ENCODE measurements at places on chromosomes 1 and 21.
A peak's percentile ranks its signal among the peaks of the same experiment; 100 is the strongest.

GRCh38 chr1:204746838-204747442, 61.4 kb upstream of the LRRN2 start:
- DNase-seq, result peak; percentile 24

GRCh38 chr1:4678066-4678717, 23.8 kb downstream of the AJAP1 start:
- DNase-seq, result no peak

- DNase-seq, result peak; percentile 21
Observed at GRCh38 chr21:16040601-16041000, 310.8 kb downstream of the USP25 start.

DNA sequence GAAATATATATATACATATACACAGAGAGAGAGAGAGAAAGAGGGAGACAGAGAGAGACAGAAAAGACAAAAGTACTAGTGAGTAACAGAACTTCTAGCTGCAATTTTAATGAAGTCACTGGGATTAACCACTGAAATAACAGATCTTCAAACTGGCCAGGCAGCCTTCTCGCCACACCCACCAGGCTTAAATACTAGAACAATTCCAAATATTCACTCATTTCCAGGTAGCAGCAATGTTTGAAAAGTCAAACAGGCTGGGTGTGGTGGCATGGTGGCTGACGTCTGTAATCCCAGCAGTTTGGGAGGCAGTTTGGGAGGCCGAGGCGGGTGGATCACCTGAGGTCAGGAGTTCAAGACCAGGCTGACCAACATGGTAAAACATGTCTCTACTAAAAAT, 5.2 kb downstream of the PRDX1 start:
- DNase-seq, result no peak

DNA sequence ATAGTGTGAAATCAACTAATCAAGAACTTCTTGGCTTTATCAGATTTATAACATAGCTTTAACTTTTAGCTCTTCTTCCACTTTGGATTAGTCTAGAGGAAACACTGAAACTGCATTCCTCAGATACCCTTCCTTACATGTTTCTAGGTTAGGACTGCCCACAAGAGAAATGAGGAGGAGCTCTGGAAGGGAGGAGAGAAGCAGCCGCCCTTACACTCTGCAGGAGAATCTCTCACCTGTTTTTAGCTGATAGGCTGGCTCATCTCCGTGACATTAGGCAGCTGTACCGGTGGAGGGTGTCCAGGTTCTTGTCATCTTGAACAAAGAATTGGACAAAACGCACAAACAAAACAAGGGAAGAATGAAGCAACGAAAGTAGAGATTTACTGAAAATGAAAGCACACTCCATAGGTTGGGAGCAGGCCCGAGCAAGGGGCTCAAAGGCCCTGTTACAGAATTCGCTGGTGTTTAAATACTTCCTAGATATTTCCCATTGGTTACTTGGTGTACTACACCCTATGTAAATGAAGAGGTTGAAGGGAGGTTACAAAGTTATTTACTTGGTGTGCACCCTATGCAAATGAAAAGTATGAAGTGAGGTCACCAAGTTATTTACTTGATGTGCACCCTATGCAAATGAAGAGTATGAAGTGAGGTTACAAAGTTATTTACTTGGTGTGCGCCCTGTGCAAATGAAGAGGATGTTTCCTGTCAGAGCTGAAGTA, 524.9 kb upstream of the CHRM3 start:
- DNase-seq, result no peak

DNA sequence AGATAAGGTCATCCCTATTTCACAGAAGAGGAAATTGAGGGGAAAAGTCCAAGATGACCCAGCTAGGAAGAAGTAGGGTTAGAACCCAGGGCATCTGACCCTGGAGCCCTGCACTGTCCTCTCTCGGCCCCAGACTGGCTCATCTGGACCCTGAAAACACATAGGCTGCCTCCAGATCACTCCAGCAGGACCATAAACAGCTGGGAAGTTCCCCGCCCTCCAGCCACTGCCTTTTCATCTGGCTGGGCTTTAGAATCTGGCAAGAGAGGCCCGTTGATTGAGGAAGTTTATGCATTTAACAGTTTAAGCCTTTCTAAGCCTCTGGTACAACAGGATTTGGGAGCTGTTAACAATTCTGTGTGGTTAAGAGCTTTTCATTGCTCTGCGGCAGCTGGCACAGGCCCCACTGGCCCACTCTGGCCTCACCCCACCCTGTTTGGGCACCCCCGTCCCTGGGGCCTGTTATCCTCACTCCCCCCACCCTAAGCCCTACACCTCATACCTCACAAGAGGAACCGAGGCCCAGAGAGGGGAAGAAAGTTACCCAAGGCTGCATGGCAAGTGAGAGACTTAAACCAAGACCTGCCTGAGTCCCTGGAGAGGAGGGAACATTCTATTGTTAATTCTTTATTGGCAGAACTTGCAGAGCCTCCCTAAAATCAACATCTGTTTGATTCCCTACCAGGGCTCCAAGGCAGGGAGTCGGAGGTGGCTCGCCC, 84.2 kb downstream of the EPHB2 start:
- DNase-seq, result no peak

GRCh38 chr1:9530320-9530719, 8.9 kb upstream of the SLC25A33 start:
- no peak for DNase-seq

- DNase-seq, result peak; percentile 2
Observed at GRCh38 chr1:58165073-58165472, 381.5 kb downstream of the OMA1 start.

- peak; percentile 44 for DNase-seq
Observed at GRCh38 chr1:81007024-81007423, 793.7 kb upstream of the ADGRL2 start.

DNA sequence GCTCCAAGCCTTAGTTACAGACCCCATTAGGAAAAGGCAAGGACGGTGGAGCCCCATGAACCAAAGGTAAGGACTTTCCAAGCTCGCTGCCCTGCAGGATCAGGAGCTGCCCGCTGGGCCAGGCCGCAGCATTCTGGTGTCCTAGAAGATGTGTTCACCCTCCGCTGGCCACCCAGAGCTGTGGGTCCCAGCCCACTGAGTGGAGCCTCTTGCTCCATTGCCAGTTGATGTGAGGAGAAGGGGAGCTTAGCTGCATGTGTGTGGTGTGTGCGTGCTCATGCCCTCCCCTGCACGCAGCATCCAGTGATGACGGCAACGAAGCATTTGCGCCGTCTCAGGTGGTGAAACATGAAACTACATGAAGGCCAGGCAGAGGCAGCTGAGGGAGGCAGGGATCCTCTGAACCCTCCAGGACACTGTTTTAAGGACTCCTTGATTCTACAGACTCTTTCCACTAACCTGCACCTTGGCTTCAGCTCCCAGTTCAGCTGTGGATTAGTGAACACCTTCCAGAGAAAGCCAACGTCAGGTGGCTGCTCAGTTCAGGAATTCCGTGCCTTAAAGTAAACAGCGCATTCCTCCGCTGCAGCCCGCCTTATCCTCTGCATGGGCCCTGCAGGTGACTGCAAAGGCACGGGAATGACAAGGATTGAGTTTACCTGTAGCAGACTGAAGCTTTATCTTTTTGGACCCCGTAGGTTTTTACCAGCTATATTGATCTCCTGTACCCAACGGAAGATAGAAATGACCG, 48.7 kb downstream of the SMYD2 start:
- no peak for DNase-seq

DNA sequence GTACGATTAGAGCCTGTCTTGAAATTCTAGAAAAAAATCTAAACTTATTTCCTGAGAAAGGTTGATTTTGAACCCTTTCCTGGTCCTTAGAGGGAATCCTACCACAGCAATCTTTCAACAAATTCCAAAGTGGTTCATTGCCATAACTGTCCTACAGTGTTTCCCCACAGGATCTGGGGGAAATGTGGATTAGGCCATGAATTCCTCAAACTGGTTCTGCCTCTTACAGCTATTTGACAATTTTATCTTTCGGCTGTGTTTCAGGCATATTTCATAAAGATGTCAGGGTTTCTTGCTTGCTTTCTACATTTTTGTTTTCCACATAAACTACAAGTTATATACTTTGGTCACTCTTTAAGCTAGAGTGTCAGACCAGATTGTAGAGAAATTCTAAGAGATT, 544 bp upstream of the ZP4 start:
- no peak for DNase-seq

DNA sequence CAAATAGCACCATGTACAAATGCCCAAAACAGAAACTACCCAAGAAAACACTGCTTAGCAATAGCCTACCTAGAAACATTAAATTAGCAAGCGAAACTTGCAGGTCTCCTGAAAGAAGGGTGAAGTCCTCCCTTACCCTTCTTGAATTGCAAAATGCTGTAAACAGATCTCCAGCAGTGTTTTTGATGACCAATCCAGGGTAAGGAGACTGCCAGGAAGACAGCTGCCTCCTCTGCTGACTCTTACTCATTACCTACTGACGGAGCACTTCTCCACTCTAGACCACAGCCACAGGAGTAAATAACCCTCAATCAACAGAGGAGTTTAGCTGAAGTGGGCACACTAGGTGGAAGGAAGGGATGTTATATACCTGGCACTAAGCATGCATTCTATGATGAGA, 32.2 kb upstream of the GADD45A start:
- DNase-seq, result peak; percentile 14

DNA sequence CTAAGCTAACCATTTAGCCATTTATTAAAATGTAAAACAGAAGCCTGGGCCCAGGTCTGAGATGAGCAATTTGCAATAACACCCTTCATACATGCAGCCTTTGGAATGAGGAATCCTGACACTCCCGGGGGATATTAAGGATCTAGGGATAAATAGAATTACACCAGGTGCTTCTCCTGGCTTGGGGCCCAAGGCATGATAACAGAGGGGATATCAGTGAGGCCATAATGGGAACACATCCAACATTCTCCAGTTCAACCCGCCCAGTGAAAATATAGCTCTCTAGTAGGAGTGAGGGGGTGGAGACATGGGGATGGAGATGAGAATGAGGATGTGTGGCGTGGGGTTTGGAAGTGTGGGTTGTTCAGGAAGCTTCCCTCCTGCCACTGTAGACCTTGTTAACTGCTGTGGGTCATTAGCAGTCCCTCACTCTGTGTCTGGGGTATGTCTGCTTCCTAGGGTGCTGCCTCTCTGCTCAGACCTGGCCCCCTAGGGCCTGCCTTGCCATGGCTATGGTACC, 57.9 kb upstream of the KANK4 start:
- no peak for DNase-seq

GRCh38 chr1:30748098-30748698, 9.4 kb downstream of the LAPTM5 start:
- peak; percentile 35 for DNase-seq

DNA sequence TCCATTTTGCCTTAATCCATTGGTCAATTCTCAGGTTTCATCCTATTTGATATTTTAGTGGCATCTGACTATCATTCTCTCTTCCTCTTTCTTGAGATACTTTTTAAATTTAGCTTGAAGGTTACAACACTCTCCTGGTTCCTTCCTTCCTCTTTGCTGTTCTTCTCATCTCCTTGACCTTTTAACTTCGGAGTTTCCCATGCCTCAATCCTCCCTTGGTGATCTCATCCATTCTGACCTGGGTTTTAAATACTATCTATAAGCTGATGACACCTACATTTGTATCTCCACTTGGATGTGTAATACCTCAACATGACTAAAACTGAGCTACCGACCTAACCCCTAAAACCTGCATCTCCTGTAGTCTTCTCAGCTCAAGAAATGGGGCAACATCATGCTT, 4.8 kb upstream of the ZNF687 start:
- DNase-seq, result no peak

DNA sequence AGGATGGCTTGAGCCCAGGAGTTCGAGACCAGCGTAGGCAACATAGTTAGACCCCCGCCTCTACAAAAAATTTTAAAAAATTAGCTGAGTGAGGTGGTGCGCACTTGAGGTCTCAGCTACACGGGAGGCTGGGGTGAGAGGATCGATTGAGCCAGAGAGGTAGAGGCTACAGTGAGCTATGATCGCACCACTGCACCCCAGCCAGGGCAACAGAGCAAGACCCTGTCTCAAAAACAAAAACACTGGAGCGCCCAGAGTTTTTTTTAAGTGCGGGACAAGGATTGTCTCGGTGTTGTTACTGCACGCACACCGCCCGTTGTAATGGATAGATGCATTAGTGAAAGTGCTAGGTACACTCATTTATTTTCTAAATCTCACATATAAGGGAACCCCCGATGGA, 37.1 kb downstream of the PIK3CD start:
- no peak for DNase-seq

- DNase-seq, result no peak
Observed at GRCh38 chr1:165355977-165356811, at the start of gene LMX1A. LMX1A (minus strand) TSS chr1:165356715; CDS start chr1:165355559, 1,156 bp downstream.

- no peak for DNase-seq
Observed at GRCh38 chr1:109190189-109190588, 23.5 kb upstream of the SARS1 start.

- peak; percentile 76 for DNase-seq
Observed at GRCh38 chr1:85320371-85321131, 44.1 kb upstream of the BCL10 start.

GRCh38 chr1:160045653-160046052, 13.9 kb upstream of the PIGM start:
- no peak for DNase-seq

DNA sequence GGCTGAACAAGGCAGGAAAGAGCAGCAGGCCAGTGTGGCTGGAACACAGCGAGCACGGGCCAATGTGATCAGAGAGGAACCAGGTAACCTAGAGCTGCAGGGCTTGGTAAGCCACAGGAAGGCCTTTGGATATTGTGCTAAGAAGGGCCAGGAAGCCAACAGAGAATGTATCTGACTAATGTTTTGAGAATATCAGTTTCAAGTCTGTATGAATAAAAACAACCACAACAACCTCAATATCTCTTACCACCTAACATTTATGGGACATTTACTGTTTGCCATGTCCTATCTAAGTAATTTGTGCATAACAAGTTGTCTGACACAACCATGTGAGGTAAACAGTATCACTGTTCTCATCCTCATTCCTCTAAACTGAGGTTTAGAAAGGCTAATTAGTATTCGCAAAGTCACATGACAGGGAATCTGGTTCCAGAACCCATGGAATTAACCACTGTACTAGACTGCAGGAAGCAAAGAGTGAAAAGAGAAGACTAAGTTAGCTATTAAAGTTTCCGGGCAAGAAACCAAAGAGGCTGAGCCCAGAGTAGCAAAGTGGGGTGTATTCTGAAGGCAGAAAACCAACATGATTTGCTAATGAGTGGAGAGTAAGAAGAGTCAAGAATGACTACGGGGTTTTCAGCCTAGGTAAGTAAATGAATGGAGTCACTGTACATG, 38.9 kb downstream of the SPRTN start:
- DNase-seq, result no peak

GRCh38 chr21:34687065-34687464, 18.3 kb downstream of the CLIC6 start:
- DNase-seq, result no peak

GRCh38 chr1:208154040-208154439, 90.1 kb downstream of the PLXNA2 start:
- DNase-seq, result no peak

GRCh38 chr1:12501661-12502060, 116.3 kb downstream of the DHRS3 start:
- DNase-seq, result peak; percentile 81

Data from fibroblast of skin of abdomen (primary cell).